Kidney glomerular epithelial cell (primary cell): ENCODE measurements at places on chromosomes 4 and X.

DNA sequence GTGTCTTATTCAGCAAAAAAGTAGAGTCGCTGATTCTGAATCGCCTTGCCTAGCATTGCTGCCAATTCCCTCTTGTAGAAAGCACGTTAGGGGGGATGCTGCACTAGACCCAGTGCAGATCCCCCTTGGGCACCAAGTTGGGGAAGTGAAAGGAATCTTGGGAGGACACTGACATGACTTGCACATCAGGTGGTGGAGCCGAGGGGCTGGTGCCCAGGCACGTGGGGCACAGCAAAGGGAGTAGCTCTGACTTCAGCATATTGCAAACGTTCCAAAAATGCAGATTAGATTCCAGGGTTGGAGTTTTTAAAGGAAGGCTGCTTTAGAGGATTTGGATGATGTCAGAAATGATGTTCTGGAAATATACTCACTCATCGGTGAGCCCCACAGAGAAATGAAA is 47.4 kb upstream of the GPM6B start:
- no peak for DNase-seq

DNA sequence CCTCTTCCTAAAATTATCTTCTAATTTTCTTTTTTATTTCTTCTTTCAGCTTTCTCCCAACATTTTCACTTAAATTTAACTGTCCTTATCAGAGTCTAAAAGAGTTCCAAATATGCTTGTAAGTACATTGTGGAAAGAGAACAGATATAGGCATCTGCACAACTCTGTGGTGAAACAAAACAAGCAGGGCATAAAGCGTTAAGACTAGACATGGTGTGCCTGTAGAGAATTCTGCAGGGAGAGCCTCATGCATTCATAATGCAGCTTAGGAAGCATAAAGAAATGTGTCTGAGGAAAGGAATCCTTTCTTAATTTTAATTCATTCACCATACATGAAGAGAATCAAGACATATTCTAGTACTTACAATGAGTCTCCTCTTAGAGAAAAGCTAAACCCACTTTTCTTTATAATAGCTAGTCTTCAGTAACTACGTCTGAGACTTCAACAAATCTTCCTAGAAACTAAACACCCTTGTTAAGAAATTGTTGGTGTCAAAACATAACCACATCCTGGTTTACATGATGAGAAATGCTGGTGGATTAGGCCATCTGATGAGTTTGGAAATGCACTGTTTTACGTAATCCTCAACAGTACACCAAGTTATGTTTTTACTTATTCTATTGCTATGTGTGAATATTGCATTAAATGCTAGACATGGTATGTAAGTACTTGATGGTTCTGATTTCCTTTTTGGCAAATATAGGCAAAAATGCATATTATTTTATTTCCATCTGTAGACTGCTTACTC is 307.8 kb upstream of the GIMD1 start:
- DNase-seq = no peak

DNA sequence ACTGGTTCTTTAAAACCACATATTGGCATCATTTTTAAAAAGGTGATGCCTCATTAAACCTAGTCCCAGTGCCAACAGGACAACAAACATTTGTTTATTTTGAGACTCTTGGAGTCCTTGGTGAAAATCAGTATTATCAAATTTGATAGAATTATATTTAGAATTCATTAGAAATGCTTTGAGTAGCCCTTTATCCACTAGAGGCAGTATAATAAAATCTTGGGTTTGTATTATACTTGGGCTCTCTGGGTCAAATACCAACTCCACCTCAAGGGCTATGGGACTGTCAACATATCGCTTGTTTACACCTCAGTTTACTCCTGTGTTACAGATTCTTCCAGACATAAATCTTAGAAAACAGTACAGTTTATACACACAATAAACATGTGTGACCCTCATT is 335.7 kb upstream of the FSTL5 start:
- no peak for DNase-seq

DNA sequence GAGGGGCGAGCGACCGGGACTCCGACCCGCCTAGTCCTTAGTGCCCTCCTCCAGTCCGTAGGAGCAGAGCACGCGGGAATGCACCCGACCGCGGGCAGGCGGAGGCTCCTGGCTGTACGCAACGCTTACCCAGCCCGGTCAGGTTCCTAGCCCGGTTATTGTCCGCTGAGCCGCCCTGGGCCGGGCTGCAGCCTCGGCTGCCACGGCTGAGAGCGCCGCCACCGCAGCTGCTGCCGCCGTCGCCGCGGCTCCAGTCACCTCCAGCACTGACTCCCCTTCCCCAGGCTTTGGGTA is at the start of gene AMER1:
TSS of gene AMER1 (minus strand) at position 268 of the 294 bp plus-strand sequence. CDS start 12,422 bp downstream, outside the sequence.
- no peak for DNase-seq

GRCh38 chr4:101762025-101762424 is 28.5 kb upstream of the BANK1 start:
- DNase-seq = no peak

- no peak for DNase-seq
Measured at GRCh38 chr4:137361756-137362470, 170.4 kb downstream of the PCDH18 start.

- no peak for DNase-seq
Measured at GRCh38 chr4:157741642-157742041, 431.2 kb downstream of the GASK1B start.

GRCh38 chr4:2560167-2560566 is 23.7 kb downstream of the FAM193A start:
- DNase-seq = no peak

- no peak for DNase-seq
Measured at GRCh38 chr4:180940680-180941079, 1302.5 kb upstream of the TENM3 start.

DNA sequence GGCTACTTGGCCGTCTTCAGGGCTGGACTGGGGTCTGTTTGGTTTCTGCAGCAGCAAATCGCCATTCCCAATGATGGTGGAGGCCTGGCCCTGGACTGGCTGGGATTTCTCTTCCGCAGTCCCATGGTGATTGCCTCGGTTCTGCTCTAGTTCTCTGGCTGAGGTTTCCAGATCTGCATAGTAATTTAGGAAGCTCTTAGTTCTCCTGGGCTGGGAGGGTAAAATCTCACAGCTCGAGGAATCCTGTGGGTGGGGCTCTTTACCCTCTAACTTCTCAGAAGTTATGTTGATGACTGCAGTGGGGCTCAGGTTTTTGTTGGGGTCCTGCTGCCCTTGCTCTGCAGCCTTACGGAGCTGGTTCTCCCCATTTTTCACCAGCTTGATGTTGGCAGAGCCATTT is 200.6 kb downstream of the APBB2 start:
- no peak for DNase-seq

- DNase-seq = peak; percentile 23
Measured at GRCh38 chr4:153341575-153342090, 2.9 kb upstream of the MND1 start.

DNA sequence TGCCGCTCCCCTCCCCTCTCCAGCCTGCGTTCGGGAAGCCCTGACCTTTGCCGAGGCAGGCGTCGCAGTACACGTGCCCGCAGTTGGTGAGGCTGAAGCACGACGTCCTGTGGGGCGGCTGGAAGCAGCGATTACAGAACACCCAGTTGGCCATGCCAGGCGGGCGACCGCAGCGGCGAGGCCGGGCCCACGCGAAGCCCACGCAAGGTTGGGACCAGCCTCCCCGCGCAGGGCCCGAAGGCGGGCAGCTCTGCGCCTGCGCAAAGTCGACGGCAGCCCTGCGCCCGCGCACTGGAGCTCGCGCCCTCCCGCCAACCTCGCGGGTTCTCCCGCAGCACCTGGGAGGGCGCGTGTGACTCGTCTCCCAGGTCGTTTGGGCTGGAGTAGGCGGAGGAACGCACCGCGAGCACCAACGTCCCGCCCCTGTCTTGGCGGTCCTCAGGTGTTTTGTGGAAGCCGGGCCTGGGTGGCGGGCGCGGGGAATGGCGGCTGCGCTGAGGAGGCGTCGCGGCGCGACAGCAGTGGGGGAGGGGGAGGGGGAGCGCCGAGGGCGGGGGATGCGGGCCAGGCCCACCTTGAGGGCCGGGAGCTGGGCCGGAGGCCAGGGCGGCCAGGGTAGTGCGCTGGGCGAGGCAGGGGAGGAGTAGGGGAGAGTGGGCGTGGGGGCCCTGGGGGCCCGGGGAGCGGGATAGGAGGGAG is at the start of gene RNF212:
TSS of gene RNF212 (minus strand) at position 254 of the 699 bp plus-strand sequence. CDS start at position 154, 100 bp downstream.
- DNase-seq = no peak

DNA sequence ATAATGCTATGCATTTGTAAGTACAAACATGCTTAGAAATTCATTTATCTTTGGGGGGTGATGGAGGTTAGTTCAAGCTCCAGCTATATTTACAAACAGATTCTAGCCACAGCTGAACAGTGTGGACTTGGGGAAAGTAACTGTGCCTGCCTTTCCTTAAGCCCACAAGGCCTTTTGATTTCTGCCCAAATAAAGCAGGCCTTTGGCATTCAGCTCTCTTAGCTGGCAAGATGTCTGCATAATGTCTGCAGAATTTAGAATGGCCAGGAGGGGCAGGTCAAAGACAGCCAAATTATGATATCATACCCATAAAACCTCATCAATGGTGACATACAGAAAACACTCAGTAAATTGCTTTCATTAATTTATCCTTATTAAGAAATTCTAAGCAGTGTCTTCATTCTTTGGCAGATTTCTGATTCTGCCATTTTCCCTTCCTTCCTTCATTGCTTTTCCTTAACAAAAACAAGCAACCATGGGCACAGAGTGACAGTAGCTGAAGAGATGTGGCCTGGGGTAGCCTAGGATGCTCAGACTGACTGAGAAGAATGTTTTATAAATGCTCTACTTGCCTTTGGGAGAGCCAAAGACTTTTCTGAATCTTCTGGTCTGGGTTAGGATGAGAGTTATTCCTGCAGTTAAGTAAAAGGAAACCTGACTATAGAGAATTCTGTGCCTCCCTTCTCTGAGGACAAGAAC is 538.7 kb upstream of the NR3C2 start:
- no peak for DNase-seq

GRCh38 chrX:109533631-109534030 is 3.0 kb upstream of the NXT2 start:
- DNase-seq = no peak

DNA sequence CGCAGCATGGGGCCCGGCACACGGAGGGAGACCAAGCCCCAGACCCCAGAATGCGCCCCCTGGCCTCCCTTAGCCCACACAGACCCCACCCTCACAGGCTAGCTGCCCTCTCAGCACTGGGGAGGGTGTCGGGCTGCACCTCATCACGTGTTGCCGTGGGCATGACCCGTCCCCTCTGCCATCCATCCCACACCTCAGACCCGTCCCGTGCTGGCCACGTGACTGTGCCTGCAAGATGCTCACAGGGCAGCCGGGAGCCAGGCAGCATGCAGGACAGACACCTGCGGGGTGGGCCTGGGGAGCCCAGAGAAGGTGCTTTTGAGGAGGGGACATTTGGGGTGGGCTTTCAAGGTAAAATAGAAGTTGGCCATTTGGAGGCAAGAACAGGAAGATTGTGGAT is 4.8 kb downstream of the MSANTD1 start:
- DNase-seq = no peak

- no peak for DNase-seq
Measured at GRCh38 chr4:150315691-150316090, 237.4 kb downstream of the DCLK2 start.

GRCh38 chr4:181874602-181875001 is 368.6 kb upstream of the TENM3 start:
- DNase-seq = no peak

DNA sequence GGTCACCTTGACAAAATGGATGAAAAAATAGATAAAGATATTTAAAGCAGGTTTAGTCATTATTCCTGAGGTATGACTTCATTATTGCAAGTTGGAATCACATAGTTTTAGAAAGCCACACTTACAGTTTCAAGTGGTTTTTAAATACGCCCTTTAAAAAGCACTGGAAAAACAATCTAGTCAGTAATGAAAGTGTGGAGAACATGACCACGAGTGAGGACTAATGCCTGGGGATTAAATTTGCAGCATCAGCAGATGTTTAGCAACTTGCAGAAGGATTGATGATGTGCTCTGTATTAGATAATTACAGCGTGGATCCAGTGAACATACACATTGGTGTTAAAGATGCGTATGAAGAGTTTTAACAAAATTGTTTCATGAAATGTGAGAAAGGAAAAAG is 5.9 kb downstream of the SPARCL1 start:
- DNase-seq = no peak

GRCh38 chrX:7272346-7272745 is 124.4 kb upstream of the PUDP start:
- DNase-seq = no peak

DNA sequence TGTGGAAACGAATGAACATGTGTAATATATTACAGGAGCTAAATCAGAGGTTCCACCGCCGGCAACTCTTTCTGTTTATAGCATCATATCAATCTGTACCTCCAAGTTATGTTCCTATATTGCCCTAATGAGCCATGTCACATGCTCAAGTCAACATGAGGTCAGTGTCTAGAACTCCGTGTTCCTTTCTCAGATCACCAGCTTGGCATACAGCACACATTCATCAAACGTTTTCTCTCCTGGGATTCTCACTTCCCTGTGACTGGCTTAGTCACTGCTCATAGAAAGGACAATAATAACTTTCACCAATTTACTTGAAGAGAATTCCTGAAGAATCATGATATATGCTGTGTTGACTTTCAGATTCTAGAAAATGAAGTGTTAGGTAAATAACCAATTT is 532.0 kb upstream of the SPANXN1 start:
- no peak for DNase-seq

- DNase-seq = no peak
Measured at GRCh38 chr4:87633243-87633642, 16.8 kb upstream of the DMP1 start.
